Uterus (tissue), 4 donors: ENCODE measurements at places on chromosomes 3 and 15. TPM values are rescaled to one million over a fixed set of nuclear protein-coding genes. Genes with fewer than 3 reads are reported as not detected.

- H3K4me3 ChIP-seq, result no peak overlapping the region
- H3K36me3 ChIP-seq, result no peaks in the 10 kb centered on the region
- H3K27me3 ChIP-seq, result no peaks in the 10 kb centered on the region
- no peak overlapping the region for H3K27ac ChIP-seq
- no peaks in the 10 kb centered on the region for H3K4me1 ChIP-seq
Observed at GRCh38 chr3:33041909-33042308, 55.0 kb downstream of the GLB1 start.

DNA sequence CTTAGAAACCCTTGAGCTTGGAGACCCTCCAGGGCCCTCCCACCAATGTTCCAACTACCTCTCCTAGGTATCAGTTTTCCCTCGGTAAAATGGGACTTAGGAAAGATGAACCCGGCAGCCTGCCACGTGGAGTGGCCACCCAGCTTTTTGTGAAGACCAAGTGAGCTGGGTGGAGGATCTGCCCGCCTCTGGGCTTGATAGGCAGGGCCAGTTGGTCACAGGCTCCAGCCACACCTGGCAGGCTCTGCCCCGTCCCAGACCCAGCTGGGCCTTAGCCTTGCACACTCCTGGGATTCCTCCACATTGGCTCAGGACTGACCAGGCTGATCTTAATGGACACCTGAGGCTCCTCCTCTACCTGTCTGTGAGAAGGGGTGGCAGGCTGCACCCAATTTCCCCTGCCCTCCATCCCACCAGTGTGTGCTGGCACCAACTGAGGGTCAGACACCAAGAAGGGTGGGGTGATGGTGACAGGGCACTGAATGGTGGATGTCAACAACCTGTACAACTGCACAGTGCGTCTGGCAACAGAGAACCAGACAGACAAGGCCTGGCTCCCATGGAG is 761 bp upstream of the GRIP2 start:
- no peak for DNase-seq
- no peak overlapping the region for H3K4me3 ChIP-seq
- H3K36me3 ChIP-seq, result no peaks in the 10 kb centered on the region

Gene ITGA11
- 80.4 TPM for total RNA-seq

DNA sequence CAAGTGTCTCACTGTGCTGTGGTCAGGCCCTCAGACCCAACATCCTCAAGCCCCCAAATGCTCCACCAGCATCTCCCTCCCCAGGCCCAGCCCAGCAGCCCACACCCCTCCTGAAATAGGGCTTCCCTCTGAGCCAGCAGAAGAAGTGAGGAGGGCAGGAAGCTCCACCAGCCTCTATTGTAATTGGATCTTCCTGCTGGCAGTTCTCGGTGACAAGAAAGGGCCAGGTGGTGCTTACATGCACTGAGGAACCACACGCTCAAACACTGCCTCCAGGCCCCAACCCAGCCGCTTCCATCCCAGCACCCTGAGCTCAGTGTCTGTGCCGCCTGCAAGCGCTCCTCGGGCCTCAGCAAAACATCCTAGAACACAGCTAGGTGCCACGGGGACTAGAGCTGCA is 96.7 kb downstream of the ATP10A start:
- no peaks in the 10 kb centered on the region for H3K4me1 ChIP-seq
- DNase-seq, result no peak
- H3K4me3 ChIP-seq, result no peak overlapping the region
- H3K27ac ChIP-seq, result no peak overlapping the region
- H3K36me3 ChIP-seq, result no peaks in the 10 kb centered on the region

DNA sequence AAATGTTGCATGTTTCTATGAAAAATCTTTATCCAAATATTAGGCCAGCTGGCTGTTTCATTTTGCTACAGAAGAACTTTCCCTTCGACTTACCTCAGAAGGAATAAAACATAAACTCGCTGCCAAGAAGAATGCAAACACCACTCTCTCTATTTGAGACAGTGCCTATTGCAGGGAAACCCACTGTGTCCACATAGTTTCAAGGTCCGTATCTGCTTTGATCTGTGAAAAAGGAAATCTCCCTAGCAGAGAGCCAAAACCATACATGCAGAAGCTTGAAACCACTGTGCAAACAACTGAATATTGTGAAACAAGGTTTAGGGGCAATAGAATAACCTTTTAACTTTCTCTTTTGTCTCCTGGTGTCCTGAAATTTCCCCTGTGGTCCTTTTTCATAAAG is 35.0 kb upstream of the CAPN7 start:
- no peak for DNase-seq
- no peaks in the 10 kb centered on the region for H3K4me1 ChIP-seq
- no peaks in the 10 kb centered on the region for H3K36me3 ChIP-seq

Gene C3orf49
- not detected for total RNA-seq

GRCh38 chr3:160684368-160684740 is 7.4 kb downstream of the ARL14 start:
- H3K4me1 ChIP-seq, result no peaks in the 10 kb centered on the region
- no peak overlapping the region for H3K27ac ChIP-seq
- no peak for DNase-seq
- H3K4me3 ChIP-seq, result no peak overlapping the region

DNA sequence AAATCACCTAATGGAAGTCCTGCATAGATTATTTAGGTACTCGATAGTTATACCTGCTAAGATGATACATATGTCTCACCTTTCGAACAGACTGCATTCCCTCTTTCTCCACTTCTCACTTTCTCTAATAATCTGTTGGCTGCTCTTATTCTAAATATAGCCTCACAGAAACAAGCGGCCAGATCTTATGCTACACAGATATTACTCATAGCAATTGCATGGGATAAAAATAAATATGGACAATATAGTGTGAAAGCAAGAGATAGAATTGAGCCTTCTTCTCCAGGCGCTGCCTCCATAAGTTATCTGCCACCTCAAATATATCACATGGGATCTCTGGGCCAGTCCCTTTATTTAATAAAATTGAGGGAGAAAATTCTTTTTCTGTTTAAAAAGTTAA is 29.5 kb upstream of the TGFBR2 start:
- DNase-seq, result no peak
- H3K27ac ChIP-seq, result no peak overlapping the region
- no peaks in the 10 kb centered on the region for H3K36me3 ChIP-seq
- H3K4me1 ChIP-seq, result no peaks in the 10 kb centered on the region

DNA sequence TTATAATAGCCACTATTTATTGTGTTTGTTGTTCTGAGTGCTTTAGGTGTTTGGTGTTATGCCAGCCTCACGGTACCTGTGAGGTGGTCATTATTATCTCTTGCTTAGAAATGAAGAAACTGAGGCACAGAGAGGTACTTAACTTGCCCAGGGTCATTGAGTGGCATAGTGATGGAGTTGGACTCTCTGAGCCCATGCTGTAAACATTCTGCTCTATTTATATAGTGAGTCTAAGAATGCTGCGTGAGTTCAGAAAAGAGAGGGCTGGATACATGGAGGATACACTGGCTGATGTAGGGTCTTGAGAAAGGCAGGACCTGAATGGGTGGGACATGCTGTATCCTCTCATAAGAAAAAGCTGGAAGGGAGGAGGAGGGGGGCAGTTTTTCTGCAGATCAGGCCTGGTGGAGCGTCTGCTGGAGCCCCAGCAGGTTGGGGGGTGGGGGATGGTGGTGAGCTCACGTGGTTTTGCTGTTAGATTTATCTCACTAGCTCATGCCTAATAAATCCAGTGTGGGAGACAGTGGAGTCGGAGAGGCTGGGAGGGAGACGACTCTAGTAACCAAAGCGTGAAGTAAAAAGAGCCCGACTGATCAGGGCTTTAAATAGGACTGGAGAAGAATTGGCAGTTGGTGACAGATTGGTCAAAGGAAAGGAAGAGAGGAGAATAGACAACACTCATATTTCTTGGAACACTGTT is 16.0 kb downstream of the MED12L start:
- H3K36me3 ChIP-seq, result no peaks in the 10 kb centered on the region
- H3K4me1 ChIP-seq, result no peaks in the 10 kb centered on the region
- H3K4me3 ChIP-seq, result no peak overlapping the region
- no peak for DNase-seq
- no peaks in the 10 kb centered on the region for H3K27me3 ChIP-seq
- H3K27ac ChIP-seq, result no peak overlapping the region

- no peaks in the 10 kb centered on the region for H3K27me3 ChIP-seq
- no peak for DNase-seq
- H3K27ac ChIP-seq, result no peak overlapping the region
Observed at GRCh38 chr15:100075229-100075628, 266.5 kb downstream of the ADAMTS17 start.

- H3K4me3 ChIP-seq, result no peak overlapping the region
- H3K27me3 ChIP-seq, result no peaks in the 10 kb centered on the region
- no peak for DNase-seq
- H3K4me1 ChIP-seq, result no peaks in the 10 kb centered on the region
- no peaks in the 10 kb centered on the region for H3K36me3 ChIP-seq
- no peak overlapping the region for H3K27ac ChIP-seq
Observed at GRCh38 chr3:148880681-148881080, 15.6 kb downstream of the CPA3 start.

Gene KLHL6
- total RNA-seq, result 1.8 TPM
